NCI-H1092 treated with DMSO at 0.1 percent for 48 hours (cell line): ENCODE measurements at places on chromosomes 3 and 15.

GRCh38 chr3:150447631-150448465 lies 39.8 kb downstream of the TSC22D2 start:
- DNase-seq = no peak

DNA sequence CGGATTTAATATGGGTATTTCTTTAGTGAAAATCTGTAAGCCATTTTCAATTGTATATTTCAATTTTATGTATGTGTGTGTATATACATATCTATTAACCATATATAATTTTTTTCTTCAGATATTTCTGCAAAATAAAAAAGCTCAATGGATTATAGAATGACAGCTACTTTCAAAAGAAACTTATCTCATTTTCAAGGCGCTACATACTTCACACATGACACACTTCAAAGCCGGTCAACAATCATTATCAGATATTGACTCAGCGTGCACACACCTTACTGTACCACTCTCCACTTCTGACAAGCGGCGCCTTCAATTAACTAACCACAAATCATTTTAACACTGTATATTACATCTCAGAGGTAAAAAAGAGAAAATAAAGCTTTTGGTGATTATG lies 39.6 kb downstream of the ATP13A3 start:
- DNase-seq = peak; percentile 12

- no peak for DNase-seq
Measured at GRCh38 chr3:141514382-141514781, 27.6 kb downstream of the RASA2 start.

- DNase-seq = no peak
Measured at GRCh38 chr3:171986757-171987518, 52.4 kb upstream of the FNDC3B start.

DNA sequence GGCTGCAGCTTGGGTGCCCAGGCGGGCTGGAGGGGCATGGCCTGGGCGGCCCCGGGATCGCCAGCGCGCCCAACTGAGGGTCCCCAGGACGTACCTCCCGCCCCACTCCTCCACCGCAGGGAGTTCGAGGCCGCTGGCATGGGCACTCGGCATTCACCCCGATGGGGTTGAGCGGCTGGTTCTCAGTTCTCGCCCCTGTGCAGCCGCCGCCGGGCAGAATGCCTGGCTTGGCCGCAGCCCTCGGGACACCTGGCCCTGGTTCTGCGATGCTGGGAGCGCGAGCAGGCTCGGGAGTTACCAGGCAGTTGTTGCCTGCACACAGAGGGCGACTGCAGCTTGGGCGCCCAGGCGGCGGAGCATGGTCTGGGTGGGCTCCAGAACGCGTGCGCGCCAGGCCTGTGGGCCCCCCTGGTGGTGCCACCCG lies 121.4 kb downstream of the LMLN start:
- DNase-seq = no peak
